ENCODE measurements at places on chromosomes 2 and 18.

- no peak for DNase-seq
Observed at GRCh38 chr2:140451324-140451723, 1671.1 kb upstream of the NXPH2 start.

- no peak for DNase-seq
Observed at GRCh38 chr2:217160103-217160743, 300.4 kb upstream of the TNP1 start.

- no peak for DNase-seq
Observed at GRCh38 chr18:60541661-60542060, 169.1 kb upstream of the MC4R start.

- DNase-seq = peak; percentile 35
Observed at GRCh38 chr2:101419096-101419663, 31.9 kb upstream of the CREG2 start.

GRCh38 chr18:51135795-51136194 lies 61.7 kb downstream of the MEX3C start:
- no peak for DNase-seq

DNA sequence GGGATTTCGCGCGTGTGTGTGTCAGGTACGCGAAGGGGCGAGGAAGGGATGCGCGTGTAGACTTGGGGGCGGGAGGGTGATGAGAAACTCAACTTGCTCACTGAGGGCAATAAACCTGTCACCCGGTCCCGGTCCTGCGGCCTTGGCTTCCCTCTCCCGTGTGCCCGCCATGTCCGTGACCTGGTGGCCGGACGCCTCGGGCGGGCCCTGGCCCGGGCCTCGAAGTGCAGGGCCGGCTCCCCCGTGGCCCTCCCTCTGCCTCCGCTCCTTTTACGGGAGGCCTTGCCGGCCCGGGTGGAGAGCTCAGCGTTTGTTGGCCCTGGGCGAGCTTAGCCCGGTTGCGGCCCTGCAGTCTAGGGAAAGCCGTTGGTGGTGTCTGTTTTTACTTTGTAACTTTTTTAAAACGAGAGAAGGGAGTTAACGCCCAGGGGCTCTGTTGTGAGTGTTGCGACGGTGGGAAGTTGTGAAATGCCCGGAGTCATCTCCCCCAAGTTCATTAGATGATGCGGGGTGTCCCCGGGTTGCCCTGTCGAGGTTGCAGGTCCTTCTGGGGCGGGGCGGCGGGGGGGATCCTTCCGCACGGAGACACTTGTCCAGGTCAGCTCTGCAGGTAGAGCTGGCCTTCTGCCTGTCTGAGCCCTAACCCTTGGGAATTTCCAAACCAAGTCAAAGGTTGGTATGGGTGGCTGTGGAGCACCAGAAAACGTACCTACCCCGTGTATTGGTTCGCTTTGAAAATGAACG lies 883 bp downstream of the SMCHD1 start:
- peak; percentile 25 for DNase-seq

DNA sequence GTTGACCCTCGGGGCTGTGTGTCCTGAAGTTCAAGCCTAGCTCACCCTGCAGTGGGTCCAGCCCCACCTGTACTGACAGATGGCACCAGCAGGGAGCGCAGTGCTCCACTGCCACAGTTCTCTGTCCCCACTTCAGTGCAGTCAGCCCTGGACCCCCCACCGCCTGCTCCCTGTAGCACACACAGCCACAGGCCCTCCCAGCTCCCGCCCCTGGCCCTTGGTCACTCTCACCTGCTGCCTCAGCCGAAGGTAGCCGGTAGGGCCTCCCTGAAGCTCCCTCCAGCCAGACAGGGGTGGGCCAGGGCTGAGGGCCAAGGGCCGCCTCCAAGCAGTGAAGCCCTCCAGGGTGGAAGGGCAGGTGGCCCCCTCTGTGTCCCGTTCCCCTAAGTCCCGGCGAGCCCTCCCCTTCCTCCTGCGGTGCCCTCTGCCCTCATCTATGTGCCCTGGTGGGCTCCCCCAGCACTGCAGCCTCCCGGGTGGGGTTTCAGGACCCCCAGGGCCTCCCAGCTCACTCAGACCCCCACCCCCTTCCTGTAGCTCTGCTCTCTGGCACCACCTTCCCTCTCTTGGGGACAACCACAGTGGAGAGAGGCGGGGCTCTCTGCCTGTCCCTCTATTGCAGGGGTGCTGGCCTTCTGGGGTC lies 10.8 kb upstream of the ALPP start:
- DNase-seq = no peak

- DNase-seq = no peak
Observed at GRCh38 chr18:49519101-49519971, 32.3 kb upstream of the C18orf32 start.

- no peak for DNase-seq
Observed at GRCh38 chr2:55958756-55959155, 35.2 kb upstream of the EFEMP1 start.

DNA sequence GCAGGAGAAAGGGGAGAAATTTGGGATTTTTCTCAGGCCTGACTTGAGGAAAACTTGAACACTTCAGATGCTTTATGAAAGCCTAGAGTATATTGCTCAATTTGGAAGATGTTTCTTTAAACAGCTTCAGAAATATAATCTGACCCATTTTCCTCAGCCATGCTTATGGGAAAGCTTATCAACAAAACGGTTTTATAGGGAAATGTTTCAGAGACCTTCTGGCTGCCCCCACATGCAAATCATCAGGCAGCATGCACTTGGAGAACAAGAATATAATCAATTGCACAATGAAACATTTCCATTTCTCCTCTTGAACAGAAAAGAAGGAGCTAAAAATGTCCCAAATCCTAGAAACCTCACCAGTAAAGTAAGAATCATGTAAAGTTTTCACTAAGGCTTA lies 411.2 kb upstream of the ETAA1 start:
- DNase-seq = no peak

- no peak for DNase-seq
Observed at GRCh38 chr2:229575569-229576315, 138.6 kb downstream of the DNER start.

DNA sequence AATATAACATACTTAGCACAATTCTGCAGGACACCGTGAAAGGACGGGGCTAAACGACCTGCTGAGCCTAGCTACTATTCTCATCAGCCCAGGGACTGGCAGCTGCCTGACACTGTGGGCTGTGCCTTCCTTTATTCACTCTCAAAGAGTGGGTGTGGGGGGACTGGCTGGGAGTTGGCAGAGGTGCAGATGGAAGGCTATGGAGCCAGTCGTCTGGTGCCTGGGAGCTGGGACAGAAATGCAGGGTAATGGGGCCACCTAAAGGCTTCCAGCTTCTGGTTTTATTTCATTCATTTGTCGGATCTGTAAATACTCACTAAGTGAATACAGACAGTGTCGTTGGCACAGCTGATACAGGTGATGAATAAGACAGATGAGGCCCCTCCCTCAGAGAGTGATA lies 56.0 kb upstream of the NFU1 start:
- DNase-seq = no peak

GRCh38 chr18:68714366-68714711 lies 569 bp downstream of the TMX3 start:
- DNase-seq = no peak

DNA sequence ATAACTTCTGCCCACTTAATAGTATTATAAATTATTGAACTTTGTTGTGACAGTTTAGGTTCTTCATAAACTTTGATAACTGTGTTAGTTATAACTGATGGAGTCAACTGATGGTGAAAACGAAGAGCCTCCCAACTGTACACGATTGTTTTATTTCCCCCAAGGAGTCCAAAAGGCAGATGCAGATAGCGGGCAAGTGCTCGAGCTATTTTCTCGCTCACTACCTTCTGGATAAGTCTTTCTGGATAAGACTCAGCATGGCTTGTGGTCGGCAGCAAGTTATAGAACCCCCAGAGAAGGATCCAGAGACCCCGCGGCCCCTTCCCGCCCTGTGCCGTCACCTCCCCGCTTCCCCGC lies 517 bp downstream of the GCFC2 start:
- DNase-seq = no peak

- no peak for DNase-seq
Observed at GRCh38 chr2:14445670-14446069, 186.8 kb upstream of the LRATD1 start.

DNA sequence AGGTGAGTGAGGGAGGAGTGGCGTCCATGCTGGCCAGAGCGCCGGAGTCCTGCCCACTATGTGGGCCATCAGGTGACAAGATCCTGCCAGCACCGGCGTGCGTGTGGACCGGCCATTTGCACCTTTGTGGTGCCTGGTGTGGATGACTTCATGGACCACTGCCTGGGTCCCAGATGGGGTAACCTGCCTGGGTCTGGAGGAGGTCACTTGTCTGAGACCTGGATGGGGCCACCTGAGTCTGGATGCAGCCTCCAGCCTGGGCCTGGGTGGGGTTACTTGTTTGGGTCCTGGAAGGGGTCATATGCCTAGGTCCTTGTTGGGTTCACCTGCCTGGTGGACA lies 299.6 kb downstream of the NDUFA10 start:
- DNase-seq = no peak

DNA sequence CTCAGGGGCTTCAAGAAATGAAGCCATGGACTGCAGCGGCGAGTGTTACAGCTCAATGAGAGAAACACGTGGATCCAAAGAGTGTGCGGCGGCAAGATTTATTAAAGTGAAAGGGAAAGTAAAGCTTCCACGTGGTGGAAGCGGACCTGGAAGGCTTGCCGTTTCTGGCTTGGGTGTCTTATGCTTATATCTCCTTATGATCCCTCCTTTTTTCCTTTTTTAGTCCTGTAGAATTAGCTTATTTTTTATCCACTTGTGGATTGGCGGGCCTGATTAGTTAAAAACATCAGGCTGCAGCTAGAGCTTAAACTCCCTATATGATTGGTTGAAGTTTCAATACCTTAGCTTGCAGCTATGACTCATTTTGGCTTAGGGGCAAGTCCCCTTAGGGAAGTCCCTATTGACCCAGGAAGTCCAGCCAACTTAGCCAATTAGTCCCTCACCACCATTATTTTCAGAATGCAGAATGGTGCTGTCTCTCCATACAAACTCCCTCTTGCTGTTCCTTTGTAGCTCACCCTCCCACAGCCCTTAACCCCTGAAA lies 11.6 kb upstream of the HNMT start:
- peak; percentile 53 for DNase-seq

DNA sequence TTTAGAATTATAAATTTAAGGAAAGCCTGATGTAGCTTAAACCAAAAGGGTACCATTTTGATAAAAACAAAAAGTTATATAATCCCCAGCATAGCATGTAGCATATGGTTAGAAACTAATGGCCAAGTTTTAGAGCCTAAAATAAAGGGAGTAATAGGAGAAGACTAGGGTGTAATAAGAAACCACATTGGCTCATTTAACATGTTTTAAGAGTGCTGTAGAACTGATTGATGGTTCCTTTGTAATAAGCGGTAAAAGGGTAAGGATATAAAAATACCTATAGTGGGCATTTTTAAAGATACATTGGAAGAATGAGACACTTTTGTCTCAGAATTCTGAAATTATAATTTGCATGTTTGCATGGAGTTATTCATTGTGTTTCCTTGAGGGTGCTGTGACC lies 1.9 kb downstream of the PSMA8 start:
- no peak for DNase-seq

DNA sequence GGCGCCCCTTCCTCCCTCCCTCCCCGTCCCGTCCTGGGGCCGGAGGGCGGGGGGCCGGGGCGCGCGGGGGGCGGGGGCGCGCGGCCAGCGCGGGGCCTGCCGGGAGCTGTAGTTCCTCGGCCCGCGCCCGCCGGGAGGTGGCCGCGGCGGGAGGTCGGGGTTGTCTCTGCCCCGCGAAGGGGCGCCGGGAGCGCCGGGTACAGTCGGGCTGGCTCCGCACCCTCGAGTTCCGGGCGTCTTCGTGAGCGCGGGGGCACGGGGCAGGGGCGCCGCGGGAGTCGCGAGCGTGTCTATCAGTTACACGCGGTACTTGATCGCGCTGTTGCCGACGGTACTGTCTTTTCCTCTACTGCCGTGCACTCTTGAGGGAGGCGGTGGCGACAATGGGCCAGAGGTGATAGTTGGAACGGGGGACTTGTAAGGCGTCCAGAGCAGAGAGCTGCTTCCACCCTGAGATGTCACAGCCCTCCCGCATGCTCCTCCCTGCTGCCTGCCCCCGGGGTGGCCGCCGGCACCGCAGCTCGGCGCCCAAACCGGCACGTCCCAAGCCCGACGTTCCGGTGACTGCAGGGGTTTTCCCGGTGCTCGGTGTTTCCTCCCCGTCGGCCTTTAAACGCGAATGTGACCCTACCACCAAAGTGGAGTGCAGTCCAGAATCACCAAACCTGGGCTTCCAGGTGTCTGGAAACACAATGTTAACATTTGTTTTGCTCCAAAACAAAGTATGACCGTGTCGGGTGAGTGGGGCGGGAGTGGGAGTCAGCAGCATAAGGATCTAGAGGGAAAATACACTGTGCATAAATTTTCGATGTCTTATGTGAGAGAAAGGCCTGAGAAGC lies at the start of gene PRKD3:
Gene PRKD3 (minus strand): TSS at position 48 of the 839 bp plus-strand sequence. CDS start 8,309 bp downstream, outside the sequence.
- DNase-seq = peak; percentile 20

DNA sequence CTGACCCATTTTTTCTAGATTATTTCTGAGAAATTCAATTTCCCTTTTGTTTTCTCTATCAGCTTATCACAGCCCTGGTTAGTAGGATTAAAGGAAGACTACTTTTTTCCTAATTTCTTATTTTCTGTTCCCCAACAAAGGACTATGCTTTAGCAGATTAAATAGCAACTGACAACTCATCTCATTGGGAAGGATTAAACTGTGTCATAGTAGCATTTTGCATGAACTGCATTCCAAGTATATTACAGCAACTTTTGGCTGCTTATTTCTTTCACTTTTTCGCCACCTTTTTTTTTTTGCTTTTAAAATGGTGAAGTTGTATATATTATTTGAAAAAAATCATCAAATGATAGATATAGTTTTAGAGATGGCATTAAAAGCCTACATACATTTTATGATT lies 570.3 kb downstream of the FBXO15 start:
- no peak for DNase-seq

- no peak for DNase-seq
Observed at GRCh38 chr2:84640411-84640810, 124.1 kb downstream of the DNAH6 start.

DNA sequence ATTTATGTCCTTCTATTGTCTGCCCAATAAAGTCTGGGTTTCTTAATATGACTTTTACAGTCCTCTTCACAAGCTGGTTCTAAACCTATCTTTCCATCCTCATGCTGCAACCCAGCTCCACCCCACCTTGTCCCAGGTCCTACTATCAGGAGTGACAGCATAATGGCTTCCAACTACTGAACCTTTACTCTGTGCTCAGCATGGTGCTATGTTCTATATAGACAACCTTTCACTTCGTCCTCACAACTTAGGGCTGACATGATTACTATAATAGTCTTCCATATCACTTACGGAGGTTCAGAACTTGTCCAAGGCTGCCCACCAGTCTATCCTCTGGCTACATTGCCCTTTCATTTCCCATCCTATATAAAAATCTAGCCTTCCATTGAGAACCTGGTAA lies 256.8 kb downstream of the ALK start:
- no peak for DNase-seq

GRCh38 chr2:85554980-85555612 lies 6.2 kb downstream of the GGCX start:
- DNase-seq = no peak

GRCh38 chr2:43175876-43176275 lies 50.5 kb downstream of the ZFP36L2 start:
- DNase-seq = peak; percentile 66

- DNase-seq = no peak
Observed at GRCh38 chr18:70333316-70333715, 44.5 kb downstream of the SOCS6 start.

- DNase-seq = peak; percentile 45
Observed at GRCh38 chr18:5159080-5159479, 38.0 kb downstream of the AKAIN1 start.

GRCh38 chr18:8286303-8286702 lies 322.9 kb upstream of the RAB12 start:
- no peak for DNase-seq

- no peak for DNase-seq
Observed at GRCh38 chr2:239171643-239172042, 229.2 kb downstream of the HDAC4 start.
